ENCODE measurements at places on chromosomes 11 and 22.

GRCh38 chr11:68306636-68307035 lies 5.8 kb upstream of the LRP5 start:
- no peak for DNase-seq

DNA sequence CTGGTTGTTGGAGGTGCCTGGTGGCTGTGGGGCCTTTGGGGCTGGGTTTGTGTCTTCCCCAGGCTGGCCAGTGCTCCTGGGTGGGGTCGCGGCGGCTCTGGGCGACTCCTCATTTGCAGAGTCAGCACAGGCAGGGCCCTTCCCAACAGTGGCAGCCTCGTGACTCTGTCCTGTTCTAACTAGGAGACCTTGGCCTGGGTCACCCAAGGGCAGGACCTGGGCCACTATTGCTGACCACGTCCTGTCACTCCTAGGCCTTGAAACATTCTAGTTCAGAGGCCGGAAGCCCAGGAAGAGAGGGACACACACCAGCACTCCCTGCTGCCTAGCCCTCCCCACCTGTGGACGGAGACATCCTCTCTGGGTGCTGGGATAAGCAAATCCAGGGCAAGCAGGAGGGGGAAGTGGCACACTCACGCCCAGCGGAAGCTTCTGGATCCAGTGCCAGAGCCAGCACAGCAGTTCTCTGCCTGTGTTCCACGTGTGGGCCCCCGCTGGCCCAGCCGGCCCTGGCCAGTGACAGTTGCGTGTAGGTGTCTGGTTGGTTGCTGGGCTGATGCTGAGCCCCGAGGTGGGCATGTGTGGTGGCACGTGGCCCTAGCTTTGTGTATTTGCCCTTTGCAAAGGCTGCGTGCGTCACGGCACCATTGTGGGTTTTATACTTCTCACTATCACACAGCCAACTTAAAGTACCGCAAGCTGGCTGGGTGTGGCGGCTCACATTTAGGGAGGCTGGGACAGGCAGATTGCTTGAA lies 4.3 kb upstream of the CHID1 start:
- DNase-seq, result no peak

DNA sequence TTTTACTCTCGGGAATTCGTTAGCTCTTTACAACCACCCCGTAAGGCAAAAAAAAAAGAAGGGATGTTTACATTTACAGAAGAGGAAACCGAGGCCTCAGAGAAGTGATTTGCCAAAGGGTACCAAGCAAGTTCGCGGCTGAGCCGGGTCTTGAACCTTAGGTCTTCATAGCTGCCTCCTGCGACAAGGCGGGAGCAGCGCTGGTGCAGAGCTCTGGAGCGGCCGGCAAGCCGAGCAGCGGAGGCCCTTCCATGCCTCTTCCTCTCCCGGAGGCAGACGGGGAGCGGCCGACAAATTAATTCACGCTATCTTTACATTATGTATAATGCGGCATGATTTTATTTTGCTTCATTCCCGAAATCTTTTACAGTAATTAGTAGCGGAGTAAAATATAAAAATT lies 536.3 kb downstream of the INSC start:
- DNase-seq, result no peak

- DNase-seq, result no peak
These were observed 50.5 kb downstream of the BDNF start for GRCh38 chr11:27649800-27650199.

DNA sequence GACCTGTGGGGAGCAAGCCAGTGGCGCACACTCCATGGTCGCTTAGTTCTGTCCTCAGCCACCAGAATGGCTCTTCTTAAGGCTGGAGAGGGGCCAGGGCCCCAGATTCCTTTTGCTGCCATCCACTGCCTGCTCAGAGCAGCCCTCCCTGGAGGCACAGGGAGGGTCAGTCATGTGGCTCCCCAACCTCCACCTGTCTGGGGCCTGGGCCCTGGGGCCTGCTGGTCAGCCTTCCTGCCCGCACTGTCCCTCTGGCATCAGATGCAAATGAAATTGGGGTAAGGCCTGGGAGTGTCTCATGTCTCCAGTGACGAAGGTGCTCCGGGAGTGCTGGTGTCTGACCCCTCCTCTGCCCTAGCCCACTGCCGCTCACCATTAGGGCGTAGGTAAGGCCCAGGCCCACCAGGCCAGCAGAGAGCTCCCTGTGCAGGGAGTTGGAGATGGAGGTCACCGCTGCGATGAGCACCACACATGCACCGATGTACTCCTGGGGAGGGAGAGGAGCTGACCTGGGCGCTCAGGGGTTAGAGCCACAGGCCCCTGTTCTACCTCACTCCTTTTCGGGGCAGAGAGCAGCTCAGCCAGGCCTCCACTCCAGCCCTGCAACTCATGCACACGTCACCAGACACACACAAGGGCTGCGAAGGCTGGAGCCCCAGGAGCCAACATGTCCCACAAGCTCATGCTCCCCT lies 9.0 kb upstream of the KCNJ11 start:
- DNase-seq, result no peak

DNA sequence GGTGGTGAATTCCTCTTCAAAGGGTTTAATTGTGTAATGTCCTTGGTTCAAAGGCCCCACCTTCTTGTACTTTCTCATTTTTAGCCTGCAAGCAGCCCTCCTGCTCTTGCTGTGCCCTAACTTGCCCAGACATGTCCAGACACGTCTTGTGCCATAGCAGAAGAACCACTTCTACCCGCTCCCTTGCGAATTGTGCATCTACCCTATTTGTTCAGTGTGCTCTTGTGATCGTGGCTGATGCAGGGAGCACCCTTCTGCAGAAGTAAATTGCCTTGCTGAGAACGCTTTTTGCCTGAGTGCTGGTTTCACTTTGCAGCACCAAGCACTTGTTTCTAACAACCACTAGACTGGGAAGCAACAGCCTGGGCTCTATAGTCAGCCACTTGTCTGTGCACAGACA lies 249.4 kb downstream of the SBF2 start:
- no peak for DNase-seq

DNA sequence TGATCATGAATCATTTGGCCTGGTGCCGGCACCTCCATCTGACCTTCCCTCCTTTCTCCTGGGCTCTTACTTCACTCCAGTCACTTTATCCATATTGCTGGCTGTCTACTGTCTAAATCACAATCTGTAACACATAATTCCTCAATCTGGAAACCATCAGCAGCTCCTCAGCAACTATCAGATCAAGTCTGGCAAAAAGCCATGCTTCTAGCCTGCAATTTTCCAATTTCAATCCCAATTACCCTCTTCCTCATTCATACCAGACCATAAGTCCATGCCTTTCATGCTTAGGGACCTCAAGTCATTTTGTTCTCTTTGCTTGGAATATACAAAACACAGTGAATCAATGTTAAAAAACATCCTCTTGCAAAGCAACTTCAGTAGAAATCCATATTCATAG lies 882.8 kb upstream of the ANO3 start:
- no peak for DNase-seq

DNA sequence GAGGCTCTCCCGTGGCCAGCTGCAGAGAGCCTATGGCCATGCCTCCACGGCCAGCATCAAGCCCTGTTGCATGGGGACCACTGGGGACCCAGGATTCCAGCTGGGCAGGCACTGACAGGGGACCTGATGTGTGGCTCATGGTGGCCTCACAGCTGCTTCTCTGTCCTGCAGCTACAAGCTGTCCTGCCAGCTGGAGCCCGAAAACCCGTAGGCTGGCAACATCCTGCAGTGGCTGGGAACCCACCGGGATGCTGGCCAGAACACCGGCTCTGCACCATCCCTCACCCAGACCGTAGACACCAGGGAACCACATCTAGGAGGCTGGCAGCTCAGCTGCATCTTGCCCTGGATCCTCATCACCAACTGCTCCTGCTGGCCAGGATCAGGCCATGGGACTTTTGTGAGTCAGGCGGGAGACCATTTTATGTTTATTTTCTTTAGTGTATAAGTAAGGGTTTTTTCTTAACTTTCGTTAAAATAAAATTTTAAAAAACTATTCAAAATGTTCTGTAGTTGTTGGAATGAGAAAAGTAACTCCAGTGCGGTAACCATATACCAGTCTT lies 7.9 kb downstream of the RGL4 start:
- no peak for DNase-seq

DNA sequence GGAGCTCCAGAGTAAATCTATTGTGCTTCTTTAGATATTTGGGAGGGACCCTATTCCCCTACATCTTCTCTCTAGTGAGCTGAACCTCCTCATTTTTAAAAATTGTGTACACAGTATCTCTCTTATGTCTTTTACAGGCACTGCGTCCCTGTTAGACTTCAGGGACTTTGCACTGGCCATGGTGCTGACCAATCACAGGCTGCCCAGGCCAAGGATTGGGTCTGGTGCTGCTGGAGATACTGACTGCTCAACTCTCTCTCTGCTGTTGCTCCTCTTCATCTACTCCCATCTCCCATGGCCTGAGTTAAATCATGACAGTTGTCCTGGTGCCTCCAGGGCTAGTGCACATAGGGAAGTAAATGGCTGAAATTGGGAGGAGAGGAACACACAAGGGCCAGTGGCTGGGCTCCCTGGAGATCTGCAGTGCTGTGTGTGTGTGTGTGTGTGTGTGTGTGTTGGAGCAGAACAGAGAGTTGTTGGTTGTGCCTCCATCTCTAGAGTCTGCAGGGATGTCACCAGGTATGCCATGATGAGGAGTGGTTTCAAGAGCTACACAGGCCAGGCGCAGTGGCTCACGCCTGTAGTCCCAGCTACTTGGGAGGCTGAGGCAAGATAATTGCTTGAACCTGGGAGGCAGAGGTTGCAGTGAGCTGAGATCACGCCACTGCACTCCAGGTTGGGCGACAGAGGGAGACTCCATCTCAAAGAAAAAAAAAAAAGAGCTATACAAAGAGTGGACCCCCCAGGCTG lies 155.3 kb downstream of the ST3GAL4 start:
- DNase-seq, result no peak

- DNase-seq, result no peak
These were observed 4.5 kb downstream of the RNH1 start for GRCh38 chr11:502288-503178.
